ENCODE measurements at places on chromosomes 2 and 18.

DNA sequence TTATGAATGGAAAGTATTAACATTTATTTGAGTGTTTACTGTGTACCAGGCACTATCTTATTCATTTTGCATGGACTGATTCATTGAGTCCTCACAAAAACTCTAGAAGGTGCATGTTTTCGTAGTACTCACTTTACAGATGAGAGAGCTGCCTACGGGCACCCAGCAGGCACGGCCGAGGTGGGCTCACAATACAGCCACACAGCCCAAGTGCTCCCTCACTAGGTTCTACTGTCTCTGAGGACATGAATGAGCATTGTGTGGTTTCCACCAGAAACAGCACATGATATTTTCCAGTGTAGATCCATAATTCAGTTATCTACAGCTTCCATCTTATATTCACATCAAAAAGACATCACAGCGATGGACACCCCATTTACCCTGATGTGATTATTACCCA lies 101.4 kb downstream of the FTCDNL1 start:
- no peak for DNase-seq

DNA sequence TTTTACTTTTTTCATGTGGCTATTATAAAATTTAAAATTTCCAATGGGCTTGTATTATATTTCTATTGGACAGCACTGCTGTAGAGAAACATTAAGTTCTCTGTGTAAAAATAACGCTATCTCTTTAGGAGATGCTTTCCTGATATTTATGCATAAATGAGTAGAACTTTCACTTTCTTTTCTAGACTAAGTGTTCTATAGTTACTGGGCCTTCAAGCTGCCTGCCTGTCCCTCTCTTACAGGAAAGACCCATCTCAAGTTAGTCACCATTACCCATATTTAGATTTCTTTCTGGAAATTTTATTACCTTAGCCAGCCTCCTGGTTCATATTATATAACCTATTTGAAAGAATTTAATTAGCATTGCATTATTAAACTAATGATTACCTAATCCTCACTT lies 4.8 kb downstream of the ITGA4 start:
- no peak for DNase-seq

DNA sequence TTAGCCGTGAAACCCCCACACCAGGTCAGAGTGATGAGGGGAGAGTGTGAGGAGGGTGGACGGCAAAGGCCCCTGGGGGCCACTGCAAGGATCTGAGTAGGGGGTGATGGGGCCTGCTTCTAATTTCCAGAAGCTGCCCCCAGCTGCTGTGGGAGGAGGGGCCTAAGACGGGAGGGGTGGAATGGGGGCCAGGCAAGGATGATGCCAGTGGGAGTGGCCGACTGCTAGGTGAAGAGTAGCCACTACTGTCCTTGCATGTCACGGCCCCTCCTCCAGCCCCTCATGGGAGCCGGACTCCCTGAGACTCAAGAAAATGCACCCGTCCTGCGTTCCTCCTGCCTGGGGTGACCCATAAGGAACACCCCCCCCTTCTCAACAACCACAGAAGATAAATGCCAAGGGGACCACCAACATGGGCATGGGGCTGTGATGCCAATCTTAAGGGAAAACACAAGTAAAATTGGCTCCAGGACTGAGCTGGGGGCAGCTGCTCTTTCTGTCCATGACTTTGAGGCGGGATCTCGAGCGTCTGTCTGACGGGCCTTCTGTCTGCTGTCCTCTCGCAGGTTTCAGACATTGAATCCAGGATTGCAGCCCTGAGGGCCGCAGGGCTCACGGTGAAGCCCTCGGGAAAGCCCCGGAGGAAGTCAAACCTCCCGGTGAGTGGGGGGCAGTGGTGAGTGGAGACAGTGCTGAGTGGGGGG lies 24.2 kb upstream of the PRLH start:
- DNase-seq, result no peak

GRCh38 chr2:214533541-214533940 lies 122.7 kb downstream of the VWC2L start:
- DNase-seq, result no peak

DNA sequence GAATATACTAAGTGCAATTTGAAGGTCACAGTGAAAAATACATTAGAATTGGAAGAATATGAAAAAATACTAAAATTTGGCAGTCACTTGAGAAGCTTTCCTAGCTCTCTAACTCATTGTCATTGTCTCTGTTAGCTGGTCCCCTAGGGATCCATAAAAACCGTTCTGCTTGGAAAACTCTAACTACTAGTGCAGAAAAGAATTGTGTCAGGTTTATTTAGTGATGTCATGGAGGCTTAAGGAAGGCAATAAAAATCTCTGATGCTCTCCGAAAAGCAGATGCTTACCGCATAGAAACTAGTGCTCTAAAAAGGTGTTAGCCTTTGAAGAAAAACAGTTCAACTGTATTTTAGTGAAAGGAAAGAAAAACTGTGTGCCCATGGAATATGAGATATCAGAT lies 150.1 kb upstream of the DLGAP1 start:
- DNase-seq, result no peak

- no peak for DNase-seq
These were observed 21.2 kb downstream of the E2F6 start for GRCh38 chr2:11444737-11445136.

GRCh38 chr18:9103376-9103873 lies 926 bp downstream of the NDUFV2 start:
- no peak for DNase-seq

GRCh38 chr2:218307415-218308090 lies 15.2 kb upstream of the TMBIM1 start:
- DNase-seq, result no peak

DNA sequence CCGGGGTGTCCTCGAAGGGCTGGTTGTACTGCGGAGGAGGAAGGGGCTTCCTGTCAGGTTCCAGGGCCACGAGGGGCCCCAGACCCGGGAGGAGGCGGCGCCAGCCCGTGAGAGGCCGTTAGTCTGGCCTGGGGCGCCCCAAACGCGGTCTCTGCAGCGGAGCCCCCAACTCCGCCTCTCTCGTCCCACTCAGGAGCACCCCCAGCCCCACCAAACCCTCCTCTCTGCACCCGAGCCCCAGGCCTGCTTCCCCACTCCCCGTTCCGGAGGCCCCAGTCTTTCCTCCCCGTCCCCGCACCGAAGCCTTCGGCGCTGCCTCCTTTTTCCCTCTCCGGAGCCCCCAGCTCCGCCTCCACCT lies 473 bp downstream of the HJURP start:
- DNase-seq, result no peak

DNA sequence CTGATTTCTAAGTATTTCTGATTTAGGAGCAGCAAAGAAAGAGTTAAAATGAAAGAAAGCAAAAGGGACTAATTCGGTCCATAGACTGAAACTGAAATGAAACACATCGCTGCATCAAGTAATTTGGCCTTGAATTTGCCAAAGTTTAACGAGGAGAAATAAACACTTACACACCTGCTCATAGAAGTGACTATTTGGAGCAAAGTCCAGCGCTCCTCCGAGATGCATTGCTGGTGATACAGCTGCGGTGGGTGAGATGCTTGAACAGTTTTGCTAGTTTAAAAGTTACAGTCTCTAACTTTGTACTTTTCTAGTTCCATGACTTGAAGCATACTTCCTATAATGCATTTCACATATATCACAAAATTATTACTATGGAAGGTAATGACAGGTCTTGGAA lies 18.3 kb downstream of the GALR1 start:
- no peak for DNase-seq

- DNase-seq, result no peak
These were observed 3.6 kb upstream of the MC2R start for GRCh38 chr18:13918898-13919297.

DNA sequence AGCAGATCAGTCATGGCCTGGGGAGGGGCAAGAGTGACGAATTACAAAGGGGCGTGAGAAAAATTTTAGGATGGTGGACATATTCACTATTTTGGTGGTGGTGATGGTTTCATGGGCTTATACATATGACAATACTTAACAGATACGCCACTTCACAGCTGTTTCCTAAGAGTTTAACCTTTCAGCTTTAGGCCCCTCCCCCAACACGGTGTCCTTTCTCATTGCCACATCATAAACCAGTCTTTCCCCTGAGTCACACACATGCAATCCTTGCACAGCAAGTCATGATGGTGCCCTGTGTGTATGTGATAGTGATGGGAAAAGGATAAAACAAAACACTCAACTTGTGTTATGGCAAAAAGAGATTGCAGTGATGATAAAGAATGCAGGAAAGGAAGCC lies 47.6 kb upstream of the IL1R1 start:
- DNase-seq, result no peak

DNA sequence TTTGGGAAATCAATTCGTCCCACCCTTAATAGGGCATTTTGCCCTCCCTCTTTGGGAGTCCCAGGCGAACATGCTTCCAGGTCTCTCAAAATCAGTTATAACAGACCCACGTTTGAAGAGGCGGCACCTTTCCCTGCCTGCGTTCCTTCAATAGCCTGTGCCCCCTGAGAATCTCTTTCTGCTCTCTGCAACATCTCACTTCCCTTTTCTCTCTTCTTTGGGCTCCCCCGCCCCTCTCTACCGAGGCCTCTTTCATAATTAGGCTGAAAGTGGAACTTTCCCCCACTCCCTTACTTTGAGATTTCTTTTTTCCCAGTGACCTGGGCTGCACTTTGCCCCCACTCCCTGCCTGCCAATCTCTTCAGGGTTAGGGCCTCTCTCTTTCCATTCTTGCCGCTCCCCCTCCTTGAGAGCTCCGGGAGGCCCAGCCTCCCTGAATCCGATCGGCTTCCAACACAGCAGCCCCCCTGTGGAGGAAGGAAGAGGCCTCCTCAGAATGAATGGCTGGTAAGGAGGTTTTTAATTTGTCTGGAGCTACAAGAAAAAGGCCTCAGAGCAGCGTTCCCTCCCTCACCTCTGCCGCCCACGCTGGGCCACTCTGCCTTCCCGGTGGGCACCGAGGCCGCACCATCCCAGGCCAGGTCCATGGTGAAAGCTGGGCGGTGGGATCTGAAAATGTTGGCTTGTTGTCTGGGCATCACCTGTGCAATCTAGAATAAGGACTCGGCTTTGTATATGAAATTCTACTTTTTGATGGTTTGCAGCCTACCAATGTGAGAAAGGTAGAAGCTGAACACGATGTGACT lies 162.6 kb upstream of the SIX3 start:
- DNase-seq, result no peak

All from activated CD8-positive, alpha-beta memory T cell treated with anti-CD3 and anti-CD28 coated beads for 48 hours (primary cell).